ENCODE measurements at places on chromosomes 2 and 18. TPM values are rescaled to one million over a fixed set of nuclear protein-coding genes. Genes with fewer than 3 reads are reported as not detected.
A peak's percentile ranks its signal among the peaks of the same experiment; 100 is the strongest.

The RGPD4 gene
- total RNA-seq, result 0.23 TPM

The ADAM23 gene
- 2.5 TPM for total RNA-seq

The C2orf78 gene
- total RNA-seq, result not detected

- H3K36me3 ChIP-seq, result no peaks in the 10 kb centered on the region
- no peaks in the 10 kb centered on the region for H3K27me3 ChIP-seq
- H3K4me3 ChIP-seq, result no peak overlapping the region
- H3K27ac ChIP-seq, result no peak overlapping the region
These were observed 215.2 kb downstream of the VAPA start for GRCh38 chr18:10128921-10129501.

- no peak overlapping the region for H3K27ac ChIP-seq
- H3K4me3 ChIP-seq, result no peak overlapping the region
- H3K4me1 ChIP-seq, result peaks cover 7% of the 10 kb centered on the region
- DNase-seq, result no peak
These were observed 4.8 kb downstream of the PDK1 start for GRCh38 chr2:172560721-172561120.

- no peak overlapping the region for H3K4me3 ChIP-seq
- no peaks in the 10 kb centered on the region for H3K27me3 ChIP-seq
- H3K4me1 ChIP-seq, result no peaks in the 10 kb centered on the region
- no peak for DNase-seq
- H3K27ac ChIP-seq, result no peak overlapping the region
- no peaks in the 10 kb centered on the region for H3K36me3 ChIP-seq
These were observed 285.1 kb downstream of the SLC4A3 start for GRCh38 chr2:219912491-219912921.

DNA sequence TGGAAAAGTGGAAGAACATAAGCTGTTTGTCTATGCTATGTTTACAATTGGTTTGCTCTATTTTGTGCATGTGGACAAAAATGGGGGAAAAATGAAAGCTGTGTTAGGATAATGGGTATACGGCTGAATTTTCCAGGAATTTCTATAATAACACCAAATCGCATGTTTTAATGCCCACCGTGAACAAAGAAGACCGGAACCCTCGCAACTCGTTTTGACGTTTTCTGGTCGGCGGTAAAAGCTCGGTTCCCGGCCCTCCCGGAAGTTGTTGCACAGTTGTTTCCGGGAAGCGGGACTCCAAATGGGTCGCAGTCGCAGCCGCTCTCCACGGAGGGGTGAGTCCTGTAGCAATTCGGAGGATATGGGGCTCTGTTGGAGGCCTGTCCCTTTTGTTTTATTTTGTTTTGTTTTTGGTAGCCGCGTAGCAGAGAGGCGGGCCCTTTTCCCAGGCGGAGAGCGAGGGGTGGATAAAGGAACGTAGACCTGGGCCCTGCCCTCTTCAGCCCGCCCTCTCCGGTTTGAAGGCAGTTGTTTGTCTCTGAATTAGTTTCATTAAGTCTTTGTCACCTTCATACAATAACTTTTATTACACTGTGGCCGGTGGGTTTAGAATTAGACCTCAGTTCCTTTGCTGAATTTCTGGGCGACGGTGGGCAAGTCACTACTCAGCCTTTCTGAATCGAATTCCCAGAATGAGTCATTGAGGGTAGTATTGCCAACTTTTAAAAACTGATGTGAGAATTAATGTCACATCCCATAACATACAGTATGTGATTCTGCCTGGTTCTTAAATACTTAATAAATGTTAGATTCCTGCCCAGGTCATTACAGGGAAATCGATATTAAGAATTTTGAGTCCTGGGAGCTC lies at the start of gene SNRNP27:
TSS of gene SNRNP27 (plus strand) at position 273 of the 868 bp plus-strand sequence. CDS start at position 302, 29 bp downstream.
- peak; percentile 86 for DNase-seq
- peak within 1 kb of the TSS; percentile 77 for H3K4me3 ChIP-seq
- peaks cover 11% of the 10 kb centered on the region for H3K4me1 ChIP-seq
- peaks cover 33% of the 10 kb centered on the region for H3K36me3 ChIP-seq

DNA sequence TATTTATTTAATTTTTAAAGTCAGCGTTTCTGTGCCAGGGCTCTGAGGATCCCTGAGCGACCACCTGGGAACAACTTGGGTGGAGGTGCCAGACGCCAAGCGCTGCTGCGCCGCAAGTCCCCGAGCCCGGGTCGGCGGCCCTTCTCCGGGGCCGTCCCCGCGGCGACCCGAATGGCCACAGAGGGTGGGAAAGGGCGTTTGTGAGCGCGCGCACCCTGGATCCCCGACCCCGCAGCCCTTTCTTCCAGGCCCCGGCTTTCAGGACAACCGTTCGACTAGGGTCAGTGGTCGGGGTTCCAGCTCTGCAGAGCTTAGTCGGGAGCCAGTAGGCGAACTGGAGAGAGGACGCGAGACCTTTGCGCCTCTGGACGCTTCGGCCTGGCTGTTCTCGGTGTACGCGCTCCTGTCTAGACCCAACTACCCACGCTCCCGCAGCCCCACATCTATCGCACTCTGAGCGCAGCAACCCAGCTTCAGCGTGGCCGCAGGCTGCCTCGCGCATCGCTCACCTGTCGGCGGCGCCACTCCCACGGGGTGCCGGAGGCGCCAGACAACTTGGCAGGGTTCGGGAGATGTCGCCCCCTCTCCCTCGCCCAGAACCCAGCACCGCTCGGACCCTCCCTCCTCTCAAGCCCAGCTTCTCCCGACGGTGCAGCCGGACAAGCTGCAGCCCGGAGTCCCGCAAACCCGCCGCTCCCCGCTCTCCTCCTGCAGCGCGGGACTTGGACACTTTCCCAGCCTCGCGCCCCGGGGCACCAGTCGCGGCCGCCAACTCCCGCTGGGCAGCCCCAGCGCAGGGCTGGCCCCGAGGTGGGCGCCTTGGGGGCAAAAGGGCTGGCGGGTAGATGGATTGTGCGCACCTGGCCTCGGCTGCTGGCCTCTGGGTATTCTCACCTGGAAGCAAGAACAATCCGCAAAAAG lies 758 bp downstream of the LYPD1 start:
- DNase-seq, result peak; percentile 65
- no peaks in the 10 kb centered on the region for H3K36me3 ChIP-seq
- H3K27ac ChIP-seq, result no peak overlapping the region
- H3K4me3 ChIP-seq, result peak overlapping the region; percentile 46

DNA sequence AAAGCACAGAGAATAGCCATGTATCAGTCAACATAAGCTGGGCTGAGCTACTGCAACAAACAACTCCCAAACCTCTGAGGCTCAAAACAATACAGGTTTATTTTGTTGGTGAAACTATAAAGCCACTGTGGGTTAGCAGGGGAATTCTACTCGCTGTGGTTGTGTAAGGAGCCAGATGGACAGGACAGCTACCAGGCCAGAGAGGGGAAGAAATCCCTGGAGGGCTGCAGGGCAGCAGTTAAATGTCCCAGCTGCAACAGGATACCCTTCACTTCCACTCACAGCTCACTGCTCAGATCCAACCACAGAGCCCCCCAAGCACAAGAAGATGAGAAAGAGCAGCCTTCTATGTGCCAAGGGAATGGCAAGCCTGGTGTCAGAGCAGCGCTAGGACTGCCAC lies 245.9 kb upstream of the RAB6C start:
- no peak for DNase-seq
- H3K36me3 ChIP-seq, result no peaks in the 10 kb centered on the region
- no peak overlapping the region for H3K27ac ChIP-seq
- no peaks in the 10 kb centered on the region for H3K4me1 ChIP-seq
- H3K27me3 ChIP-seq, result no peaks in the 10 kb centered on the region
